ENCODE measurements at places on chromosomes 1 and 21. TPM values are rescaled to one million over a fixed set of nuclear protein-coding genes. Genes with fewer than 3 reads are reported as not detected.

Gene SPATA45
- total RNA-seq: 0.44 TPM

Gene MAP3K7CL
- 53.5 TPM for total RNA-seq

Gene IGSF9
- 0.13 TPM for total RNA-seq

Gene NGF
- 3.2 TPM for total RNA-seq

Gene FCAMR
- not detected for total RNA-seq

Gene GBP2
- 1.3 TPM for total RNA-seq

Gene LIPI
- not detected for total RNA-seq

Gene RSPH1
- 0.04 TPM for total RNA-seq

Gene TRIM58
- 1.6 TPM for total RNA-seq

Gene FALEC
- total RNA-seq: 0.84 TPM

Gene PLA2G2C
- not detected for total RNA-seq

Gene SERTAD4
- total RNA-seq: 6.3 TPM

Gene ODF2L
- 18.8 TPM for total RNA-seq

Gene EDN2
- 0.18 TPM for total RNA-seq

Gene RSPO1
- 0.09 TPM for total RNA-seq

Gene NBL1
- 42.4 TPM for total RNA-seq

Gene SIM2
- total RNA-seq: 4.7 TPM

Gene EBNA1BP2
- total RNA-seq: 43.6 TPM

Gene WNT3A
- not detected for total RNA-seq

Gene SMIM1
- 7.1 TPM for total RNA-seq

Gene SPATA21
- total RNA-seq: 0.04 TPM

Gene LCE2B
- not detected for total RNA-seq

Gene CFHR4
- not detected for total RNA-seq

Gene RNF187
- 22.3 TPM for total RNA-seq

Data from muscle of leg (tissue), 16 donors.